Vagina (tissue), 2 donors: ENCODE measurements at places on chromosomes 12 and 14.

DNA sequence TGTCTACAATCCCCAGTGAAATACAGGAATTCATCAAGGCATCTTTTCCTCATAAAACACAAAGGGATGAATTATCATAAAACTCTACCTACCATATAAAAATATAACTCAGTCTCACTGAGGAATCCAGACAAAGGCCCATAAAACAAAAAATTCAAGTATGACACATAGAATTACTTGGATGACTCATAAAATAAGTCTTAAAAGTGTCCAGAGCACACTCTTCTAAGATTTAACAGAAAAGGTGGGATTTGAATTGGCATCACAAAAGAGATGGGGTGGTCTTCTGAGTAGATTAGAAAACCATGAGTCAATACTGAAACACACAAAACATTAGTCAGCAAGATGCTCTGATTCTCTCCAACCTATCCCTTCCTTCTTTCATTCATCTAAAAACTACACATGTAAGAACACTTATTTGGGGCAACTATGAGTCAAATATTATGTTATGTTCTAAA, 202.7 kb upstream of the GARIN6 start:
- DNase-seq, result no peak

GRCh38 chr14:76644855-76645518, 116.3 kb upstream of the VASH1 start:
- DNase-seq, result no peak

GRCh38 chr14:88521818-88522217, 33.0 kb downstream of the PTPN21 start:
- DNase-seq, result no peak

GRCh38 chr14:77903937-77904617, 104.2 kb downstream of the ADCK1 start:
- DNase-seq, result no peak

GRCh38 chr14:49767270-49767570, 733 bp upstream of the KLHDC2 start:
- no peak for DNase-seq

GRCh38 chr12:110080410-110080809, 32.1 kb upstream of the C12orf76 start:
- no peak for DNase-seq

DNA sequence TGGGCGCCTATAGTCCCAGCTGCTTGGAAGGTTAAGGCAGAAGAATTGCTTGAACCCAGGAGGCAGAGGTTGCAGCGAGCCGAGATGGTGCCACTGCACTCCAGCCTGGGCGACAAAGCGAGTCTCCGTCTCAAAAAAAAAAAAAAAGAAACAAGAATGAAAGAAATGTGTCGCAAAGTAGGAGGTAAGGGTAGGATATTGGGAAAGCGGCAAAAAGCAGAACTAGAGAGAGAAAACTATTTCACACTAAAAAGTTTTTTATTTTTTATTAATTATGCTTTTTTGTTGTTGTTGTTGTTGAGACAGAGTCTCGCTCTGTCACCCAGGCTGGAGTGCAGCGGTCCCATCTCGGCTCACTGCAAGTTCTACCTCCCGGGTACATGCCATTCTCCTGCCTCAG, 17.7 kb downstream of the SBNO1 start:
- DNase-seq, result no peak

DNA sequence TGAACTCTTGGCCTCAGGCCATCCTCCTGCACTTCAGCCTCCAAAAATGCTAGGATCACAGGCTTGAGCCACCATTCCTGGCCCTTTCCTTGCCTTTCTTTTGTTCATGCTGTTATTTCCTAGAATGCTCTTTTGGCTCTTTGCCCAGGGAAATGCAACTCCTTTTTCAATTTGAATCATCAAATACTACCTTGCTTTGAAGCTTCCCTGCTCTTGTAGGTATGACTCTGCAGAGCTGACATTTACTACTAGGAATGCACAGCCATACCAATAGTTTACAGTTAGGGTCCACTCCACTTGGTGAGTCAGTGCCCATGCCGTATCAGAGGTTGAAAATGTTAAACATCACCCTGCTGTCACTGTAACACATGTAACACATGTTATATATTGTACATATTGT, 107.0 kb upstream of the CRY1 start:
- DNase-seq, result no peak

DNA sequence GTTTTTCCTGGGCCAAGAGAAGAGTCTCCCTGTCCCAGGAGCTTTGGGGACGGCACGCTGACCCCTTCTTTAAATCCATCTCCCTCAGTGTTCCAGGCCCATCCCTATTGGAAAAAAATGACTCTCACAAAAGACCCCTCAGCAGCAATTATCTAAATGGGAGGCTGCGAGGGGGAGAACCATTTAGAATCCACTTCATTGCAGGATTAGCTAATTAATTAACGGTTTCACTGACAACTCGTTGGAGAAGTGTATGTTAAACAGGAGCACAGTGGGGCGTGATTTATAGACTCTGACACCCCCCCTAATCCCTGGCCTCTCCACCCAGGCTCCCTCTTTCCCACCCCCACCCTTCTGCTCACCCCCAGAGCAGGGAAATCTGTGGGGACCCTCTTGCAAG, 162.8 kb upstream of the LHX5 start:
- DNase-seq, result no peak

- no peak for DNase-seq
Measured at GRCh38 chr12:82919388-82920054, 232.8 kb downstream of the TMTC2 start.

- no peak for DNase-seq
Measured at GRCh38 chr12:106031761-106032622, 106.8 kb downstream of the NUAK1 start.

GRCh38 chr14:69701291-69701690, 65.7 kb upstream of the SRSF5 start:
- DNase-seq, result no peak

GRCh38 chr12:125470838-125471783, 405.9 kb downstream of the AACS start:
- DNase-seq, result no peak
